Fibroblast of skin of right biceps (primary cell): ENCODE measurements at places on chromosomes 11 and 22.

DNA sequence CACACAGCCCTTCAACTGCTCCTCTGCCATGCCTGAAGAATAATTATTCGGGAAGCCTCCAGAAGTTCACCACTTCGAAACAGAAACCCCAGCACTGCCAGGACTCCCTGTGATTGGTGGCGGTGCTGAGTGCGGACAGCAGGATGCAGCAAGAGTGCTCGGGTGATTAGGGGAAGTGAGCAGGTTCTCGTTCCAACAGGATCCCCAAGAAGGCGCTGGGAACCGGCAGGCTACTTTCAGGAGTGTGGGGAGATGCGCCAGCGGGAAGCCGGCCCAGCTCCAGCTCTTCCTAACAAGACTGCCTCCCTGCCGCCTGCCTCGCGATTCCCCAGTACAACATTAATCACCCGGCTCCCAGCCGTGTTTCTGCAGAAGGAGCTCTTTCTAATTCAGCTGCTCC lies 630.2 kb downstream of the BRD1 start:
- DNase-seq, result no peak

DNA sequence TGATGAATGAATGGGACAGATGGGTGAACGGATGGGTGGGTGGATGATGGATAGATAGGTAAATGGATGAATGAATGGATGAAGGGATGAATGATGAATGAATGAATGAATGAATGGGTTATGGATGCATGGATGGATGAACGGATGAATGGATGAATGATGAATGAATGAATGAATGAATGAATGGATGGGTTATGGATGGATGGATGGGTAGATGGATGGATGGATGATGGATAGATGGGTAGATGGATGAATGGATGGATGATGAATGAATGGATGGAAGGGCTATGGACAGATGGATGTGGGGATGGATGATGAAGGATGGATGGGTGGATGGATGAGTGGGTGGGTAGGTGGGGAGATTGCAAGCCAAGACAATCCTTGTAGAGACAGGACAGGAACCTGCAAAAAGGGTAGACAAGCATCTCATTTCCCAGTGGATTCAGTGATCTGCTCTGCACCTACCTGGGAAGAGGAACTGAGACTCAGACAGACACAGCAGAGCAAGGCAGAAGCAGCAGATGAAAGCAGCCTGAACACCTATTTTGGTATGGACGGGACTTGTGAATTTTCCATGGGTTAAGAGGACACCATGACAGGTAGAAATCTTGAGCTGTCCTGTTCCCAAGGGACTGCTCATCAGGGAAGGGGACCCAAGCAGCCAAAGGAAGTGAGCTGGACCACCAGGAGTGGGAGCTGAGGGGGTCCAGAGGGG lies 68.0 kb downstream of the EFCAB6 start:
- no peak for DNase-seq

DNA sequence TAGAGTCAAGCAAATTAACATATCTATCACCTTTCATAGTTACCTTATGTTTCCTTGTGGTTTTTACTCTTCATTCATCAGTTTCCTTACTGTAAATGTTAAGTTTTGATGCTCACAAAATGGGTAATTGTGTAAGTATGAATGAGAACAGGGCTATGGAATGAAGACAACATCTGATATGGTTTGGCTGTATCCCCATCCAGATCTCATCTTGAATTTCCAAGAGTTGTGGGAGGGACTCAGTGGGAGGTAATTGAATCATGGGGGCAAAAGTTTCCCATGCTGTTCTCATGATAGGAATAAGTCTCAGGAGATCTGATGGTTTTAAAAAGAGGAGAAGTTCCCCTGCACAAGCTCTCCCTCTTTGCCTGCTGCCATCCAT lies 107.6 kb downstream of the CCDC34 start:
- peak; percentile 97 for DNase-seq

DNA sequence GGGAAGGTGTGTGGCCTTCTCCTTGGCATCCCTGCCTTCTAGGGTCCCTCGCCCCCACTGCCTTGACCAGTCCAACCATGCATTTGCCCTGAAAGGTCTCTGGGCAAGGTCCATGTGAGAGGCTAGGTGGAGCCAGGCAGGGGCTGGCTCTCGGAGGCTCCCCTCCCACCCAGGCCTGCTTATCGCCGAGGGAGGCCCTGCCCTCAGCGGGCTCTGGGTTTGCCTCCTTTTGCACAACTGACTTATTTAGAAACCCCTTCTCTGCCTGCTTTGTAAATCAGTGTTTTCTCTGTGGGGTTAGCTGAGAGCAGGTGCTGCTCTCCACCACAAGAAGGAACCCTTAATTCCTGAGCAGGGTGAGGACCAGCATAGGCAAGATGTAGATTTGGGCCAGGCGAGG lies 47.7 kb downstream of the CD82 start:
- no peak for DNase-seq

DNA sequence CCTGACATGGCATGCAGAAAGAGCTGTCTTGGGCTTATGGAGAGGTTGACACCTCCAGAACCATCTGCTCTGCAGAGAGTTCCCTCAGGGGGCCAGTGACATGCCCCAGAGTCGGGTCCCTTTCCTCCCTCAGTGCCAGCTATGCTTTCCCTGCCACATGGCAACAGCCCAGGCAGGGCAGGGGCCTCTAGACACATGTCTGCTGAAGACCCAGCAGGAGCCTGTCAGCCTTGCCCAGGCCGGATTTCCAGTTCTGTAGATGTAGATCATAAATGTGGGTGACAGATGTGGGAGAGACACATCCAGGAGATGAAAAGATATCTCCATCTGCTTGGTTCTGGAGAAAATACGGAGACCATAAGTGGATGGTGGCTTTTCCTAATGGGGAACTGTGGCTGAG lies 25.5 kb downstream of the NAV2 start:
- DNase-seq, result no peak

GRCh38 chr22:22931557-22932270 lies 44.1 kb downstream of the IGLL5 start:
- no peak for DNase-seq

DNA sequence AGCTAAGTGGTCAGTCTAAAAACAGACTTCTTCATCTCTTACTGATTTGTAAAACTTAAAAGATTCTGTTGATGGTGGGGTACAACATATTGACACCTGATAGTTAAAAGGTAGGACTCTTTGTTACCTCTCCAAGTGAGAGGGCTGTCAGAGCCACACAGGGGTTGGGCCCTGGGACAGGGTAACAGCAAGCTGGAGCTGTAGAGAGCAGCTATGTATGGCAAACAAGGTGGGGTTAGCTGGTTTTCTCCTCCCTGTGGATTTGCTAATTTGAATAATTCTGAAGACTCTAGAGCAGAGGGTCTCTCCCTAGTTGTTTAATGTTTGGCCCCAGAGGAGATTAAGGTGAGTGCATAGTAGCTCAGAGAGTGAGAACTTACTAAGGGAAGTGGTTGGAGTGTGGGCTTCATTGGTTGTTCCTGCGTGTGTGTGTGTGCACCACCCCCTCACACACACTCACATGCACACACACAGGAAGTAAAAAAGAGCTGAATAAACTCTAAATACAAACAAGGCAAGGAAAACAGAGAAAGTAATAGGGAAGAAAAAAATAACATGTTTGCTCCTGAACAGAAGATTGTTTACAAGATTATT lies 9.2 kb upstream of the GAS2 start:
- DNase-seq, result no peak

GRCh38 chr11:19163617-19164016 lies 38.2 kb downstream of the CSRP3 start:
- DNase-seq, result no peak

DNA sequence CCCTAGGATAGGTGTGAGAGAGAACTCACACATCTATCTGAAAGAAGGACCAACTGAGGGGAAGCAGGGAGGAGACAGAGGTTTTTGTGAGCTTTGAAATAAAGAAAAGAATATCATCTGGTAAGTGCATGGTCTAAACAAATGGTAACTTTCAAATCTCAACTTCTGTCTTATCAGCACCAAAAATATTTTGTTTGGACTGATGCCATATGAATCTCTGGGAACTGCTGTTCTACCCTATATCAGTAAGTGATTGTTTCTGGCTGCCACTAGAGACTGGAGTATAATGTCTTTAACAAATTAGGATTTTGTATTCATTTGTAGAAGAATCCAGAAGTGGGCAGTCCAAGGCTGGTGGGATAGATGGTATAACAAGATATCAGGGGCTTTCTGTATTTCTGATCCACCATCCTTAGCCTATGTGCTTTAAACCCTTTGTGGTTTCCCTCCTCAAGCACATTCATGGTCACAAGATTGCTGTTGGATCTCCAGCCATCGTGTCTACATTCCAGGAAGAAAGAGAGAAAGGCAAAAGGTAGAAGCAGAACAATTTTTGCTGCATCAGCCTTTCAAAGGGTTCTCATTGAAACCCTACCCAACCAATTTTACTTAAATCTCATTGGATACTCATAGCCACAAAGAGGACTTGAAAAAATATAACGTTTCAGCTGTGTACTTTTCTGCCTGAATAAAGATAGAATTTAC lies 4.7 kb downstream of the HEPHL1 start:
- no peak for DNase-seq

DNA sequence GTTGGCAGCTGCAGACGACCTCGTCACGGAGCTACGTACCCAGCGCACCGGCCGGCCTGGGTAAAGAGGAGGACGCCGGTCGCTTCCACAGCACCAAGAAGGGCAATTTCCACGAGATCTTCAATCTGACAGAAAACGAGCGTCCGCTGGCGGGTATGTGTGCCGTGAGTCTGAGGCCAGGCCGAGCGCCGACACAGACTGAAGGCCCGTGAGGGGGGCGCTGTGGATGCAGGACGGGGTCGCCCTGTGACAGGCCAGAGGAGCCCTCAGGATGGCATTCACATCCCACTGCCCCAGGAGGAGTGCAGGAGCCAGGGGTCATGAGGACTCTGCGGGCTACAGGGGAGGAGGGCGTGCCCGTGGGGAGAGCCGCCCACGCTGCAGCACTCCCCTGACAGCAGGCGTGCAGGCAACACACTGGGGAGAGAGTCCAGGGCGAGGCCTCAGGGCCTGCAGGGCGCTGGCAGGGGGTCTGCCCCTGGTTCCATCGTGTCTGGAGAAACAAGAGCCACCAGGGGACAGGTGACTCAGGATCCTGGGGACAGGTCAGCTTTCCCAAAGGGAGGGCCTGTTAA lies 53.6 kb downstream of the GRAMD4 start:
- DNase-seq, result no peak

- DNase-seq, result peak; percentile 93
Measured at GRCh38 chr11:33912405-33913361, 20.8 kb upstream of the LMO2 start.

GRCh38 chr11:20342347-20343141 lies 21.0 kb upstream of the HTATIP2 start:
- no peak for DNase-seq

- DNase-seq, result peak; percentile 97
Measured at GRCh38 chr11:126341760-126342161, 13.7 kb upstream of the ST3GAL4 start.

DNA sequence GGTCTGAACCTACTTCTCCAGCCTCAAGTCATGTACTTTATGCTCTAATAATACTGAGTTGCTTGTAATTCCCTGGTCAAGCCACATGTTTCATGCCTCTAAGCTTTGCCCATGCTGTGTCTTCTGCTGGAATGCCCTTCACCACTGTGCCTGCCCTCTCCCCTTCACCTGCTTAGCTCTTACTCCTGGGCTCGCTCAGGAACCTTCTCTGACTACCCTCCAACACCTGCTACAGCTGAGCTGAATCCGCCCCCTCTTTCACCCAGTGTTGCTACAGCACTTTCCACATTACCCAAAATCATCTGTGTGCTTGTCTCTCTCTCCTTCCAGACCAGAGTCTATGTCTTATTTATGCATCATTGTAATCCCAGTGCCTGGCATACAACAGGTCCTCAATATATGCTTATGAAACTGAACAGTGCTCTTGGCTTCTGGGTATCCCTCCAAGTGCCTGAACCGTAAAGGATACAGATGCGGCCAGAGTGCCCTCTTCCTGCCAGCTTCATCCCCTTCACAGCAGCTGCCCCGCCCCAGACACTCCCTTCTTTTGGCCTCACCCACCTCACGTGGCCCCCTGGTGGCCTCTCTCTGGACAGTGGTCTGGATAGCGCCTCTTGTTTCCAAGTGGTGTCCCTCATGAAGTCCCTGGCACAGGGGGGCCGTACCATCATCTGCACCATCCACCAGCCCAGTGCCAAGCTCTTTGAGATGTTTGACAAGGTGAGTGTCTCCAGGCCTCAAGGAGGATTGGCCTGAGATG lies 7.1 kb downstream of the ABCG4 start:
- DNase-seq, result no peak

DNA sequence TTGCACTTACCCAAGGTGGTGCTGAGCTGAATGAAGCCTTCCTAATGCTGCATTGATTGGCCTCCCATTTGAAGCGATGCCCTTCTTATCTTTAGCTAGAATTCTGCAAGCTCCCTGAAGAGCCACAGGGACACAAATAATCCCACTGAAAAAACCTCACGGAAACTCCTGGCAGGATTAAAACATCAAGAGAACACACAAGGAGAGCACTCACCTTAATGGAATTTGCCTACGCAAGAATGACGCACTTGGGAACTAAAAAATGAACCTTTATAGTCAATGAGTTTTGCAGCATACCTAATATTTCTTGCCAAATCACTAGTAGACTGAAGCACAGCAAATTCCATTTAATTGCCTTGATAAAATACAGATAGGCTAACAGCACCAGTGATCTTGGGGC lies 232.8 kb upstream of the UBASH3B start:
- DNase-seq, result peak; percentile 60

DNA sequence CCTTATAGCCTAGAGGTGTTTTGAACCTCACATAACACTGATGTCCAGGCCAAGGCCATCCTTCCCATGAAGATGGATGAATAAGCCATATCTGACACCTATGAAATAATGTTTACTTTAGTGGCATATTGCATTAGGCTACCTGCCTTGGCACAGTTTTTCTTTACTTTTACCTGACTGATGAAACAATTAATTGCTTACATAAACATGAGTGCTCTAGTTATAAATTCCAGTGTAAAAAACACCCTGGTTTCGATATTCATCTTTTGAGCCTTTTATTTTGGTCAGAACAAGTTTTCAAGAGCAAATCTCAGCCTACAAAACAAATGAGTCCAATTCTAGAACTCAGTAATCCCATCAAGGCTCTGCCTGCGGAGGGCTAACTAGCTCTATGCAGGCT lies 7.0 kb upstream of the HBE1 start:
- DNase-seq, result no peak

GRCh38 chr11:113373306-113373705 lies 14.3 kb upstream of the ANKK1 start:
- peak; percentile 61 for DNase-seq

DNA sequence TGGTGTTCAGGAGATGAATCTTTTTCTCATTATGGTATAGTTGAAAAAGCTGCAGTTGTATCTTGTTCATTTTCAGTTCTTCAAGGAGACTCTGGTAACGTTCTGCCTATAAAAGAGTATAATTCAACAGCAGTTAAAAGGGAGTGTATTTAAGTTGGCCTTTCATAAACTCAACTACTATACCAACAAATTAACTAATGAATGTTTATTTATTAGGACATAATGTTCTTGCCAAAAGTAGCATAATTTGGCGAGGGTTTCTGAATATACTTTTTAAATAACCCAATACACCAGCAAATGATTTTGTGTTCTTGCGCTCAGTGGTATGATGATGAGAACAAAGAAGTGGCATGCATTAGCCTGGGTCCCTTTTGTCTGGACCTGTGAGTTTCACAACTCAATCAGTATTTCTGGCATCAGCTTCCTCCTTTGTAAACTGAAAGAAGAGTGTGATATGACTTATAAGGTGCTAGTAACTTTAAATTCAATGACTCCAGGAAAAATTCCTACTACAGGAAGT lies 10.9 kb downstream of the SMC1B start:
- DNase-seq, result no peak
